Hematopoietic multipotent progenitor cell treated with erythropoietin and hydrocortisone succinate and interleukin-3 and kit ligand, for 4 days (in vitro differentiated cells): ENCODE measurements at places on chromosomes 7 and 10.

DNA sequence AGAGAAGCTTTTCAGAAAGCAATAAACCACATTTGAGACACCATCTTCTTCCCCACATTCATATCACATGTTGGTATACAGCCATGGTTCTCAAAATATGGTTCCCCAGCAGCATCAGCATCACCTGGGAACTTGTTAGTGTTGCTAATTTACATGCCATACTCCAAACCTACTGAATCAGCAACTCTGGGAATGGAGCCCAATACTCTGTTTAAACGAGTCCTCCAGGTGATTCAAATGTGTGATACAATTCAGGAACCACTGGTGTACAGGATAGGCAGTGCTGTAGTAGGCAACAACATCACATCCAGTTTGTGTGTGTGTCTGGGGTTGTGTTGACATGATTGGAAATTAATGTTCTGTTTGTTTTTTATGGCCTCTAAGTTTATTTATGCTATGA lies 47.7 kb downstream of the ZNF277 start:
- no peak for DNase-seq

DNA sequence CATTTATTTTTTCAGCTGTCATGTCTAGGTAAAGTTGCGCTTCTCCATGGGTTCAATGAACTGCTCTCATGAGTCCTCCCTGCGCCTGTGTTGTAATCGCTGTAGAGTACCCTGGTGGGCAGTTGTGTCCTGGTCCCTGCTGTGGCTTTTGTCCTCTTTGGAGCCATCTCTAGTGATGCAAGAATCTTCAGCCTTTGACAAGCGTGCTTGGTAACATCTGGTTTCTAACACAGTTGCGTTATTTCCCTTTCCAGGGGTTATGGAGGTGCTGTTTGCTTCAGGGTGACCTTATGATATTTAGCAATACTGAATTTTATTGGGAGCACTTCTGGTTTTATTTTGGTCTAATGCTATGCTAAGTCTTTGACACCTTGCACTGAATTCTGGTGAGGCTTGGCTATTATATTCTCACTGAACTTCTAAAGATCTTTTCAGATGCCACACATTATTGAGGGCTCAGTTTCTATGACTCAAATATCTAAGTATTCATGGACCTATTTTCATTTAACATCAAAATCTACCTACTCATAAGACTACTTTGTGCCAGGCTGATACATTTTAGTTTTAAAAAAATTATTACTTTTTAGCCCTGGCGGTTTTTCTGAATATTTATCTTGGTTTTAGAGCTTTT lies 88.6 kb downstream of the FANK1 start:
- peak; percentile 9 for DNase-seq

- no peak for DNase-seq
Measured at GRCh38 chr10:110418218-110418617, 79.5 kb upstream of the DUSP5 start.

- DNase-seq = no peak
Measured at GRCh38 chr10:117370205-117370604, 5.0 kb downstream of the PDZD8 start.

DNA sequence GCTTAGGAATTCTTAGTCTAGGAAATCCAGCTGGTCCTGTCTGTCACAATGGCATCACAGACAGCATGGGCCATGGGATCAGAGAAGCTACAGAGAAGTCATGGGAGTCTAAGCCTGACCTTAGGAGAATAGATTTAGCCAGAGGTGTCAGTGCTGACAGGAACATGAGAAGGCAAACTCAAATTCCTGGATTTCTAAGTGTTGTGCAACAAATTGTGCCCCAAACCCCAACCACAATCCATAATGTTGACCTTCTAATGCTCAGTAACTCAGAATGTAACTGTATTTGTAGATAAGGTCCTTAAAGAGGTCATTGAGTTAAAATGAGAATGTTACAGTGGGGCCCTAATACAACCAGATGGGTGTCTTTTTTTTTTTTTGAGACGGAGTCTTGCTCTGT lies 95.9 kb upstream of the RHOBTB1 start:
- no peak for DNase-seq

DNA sequence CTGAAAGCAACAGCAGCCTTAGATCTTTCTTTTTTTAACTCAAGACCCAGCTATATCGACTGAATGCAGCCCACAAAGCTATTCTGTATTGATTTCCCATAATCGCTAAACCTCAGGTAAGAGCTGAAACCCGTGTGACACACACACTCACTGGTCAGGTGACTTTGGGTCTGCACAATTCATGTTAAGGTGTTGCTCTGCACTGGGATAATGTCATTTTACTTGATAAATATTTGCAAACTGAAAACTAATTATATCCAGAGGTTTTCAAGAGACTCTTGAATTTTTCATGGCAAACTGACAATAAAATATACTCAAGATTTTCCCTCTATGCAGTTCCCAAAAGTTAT lies 33.1 kb downstream of the SCRN1 start:
- no peak for DNase-seq

- DNase-seq = peak; percentile 66
Measured at GRCh38 chr7:131327049-131327625, 539 bp upstream of the MKLN1 start.

GRCh38 chr10:24950439-24950838 lies 2.0 kb downstream of the PRTFDC1 start:
- no peak for DNase-seq

DNA sequence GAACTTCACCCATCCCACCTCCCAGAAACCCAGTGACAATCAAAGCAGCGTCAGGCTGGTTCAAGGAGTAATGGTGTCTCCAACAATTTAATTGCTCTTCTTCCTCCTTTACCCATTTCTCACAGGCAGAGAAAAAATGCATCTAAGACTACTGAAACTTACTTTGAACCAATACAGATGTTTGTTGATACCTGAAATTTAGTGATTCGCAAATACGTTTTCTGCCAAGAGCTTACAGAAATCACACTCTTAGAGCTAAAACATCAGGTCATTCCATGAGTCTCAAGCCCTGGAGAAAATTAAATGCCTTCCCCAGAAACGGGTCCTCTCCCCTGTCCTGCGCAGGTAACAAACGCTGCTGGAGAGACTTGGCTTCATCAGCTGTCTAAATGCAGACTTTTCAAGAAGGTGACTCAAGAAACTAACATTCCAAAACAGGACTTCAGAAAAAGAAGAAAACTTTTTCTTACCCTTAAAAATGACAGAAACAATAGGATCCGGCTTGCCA lies 443 bp downstream of the MYOF start:
- DNase-seq = no peak

- DNase-seq = no peak
Measured at GRCh38 chr10:112503643-112504042, 56.6 kb downstream of the VTI1A start.

- no peak for DNase-seq
Measured at GRCh38 chr10:94402843-94403379, 570 bp downstream of the TBC1D12 start.

GRCh38 chr7:74454021-74454924 lies 567 bp downstream of the GTF2IRD1 start:
- no peak for DNase-seq

DNA sequence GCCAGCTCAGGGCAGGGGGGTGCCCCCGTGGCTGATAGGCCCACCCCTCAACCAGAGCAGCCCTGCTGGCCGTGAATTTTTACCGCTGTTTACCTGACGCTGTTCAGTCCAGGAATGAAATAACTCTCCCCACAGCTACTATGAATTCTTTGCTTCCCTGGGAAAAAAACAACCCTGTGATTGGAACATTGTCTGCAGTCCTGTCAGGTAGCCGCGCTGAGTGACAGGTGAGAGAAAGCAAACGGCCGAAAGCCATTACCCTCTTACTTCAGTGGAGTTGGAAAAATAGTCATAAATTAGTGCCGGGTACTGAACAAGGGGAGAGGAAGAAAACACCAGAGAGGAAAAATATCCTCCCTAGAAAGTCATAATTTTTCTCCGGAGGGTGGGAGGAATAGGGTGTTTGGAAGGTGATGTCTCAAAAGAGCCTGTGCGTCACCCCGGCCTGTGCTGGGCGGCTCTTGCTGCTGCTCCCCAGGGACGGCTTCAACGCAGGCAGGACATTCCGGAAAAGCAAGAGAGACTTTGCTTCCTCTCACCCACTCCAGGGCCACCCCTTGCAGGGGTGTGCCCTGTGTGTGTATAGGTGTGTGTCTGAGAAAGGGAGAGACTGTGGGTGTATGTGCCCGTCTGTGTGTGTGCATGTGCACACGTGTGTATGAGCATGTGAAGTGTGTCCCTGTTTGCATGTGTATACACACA lies 69.0 kb downstream of the CDH23 start:
- no peak for DNase-seq

- peak; percentile 84 for DNase-seq
Measured at GRCh38 chr7:26090927-26091519, 61.0 kb upstream of the NFE2L3 start.

GRCh38 chr7:41030673-41031072 lies 672.2 kb downstream of the INHBA start:
- DNase-seq = no peak

- DNase-seq = peak; percentile 2
Measured at GRCh38 chr10:33743429-33743857, 409.0 kb upstream of the NRP1 start.

DNA sequence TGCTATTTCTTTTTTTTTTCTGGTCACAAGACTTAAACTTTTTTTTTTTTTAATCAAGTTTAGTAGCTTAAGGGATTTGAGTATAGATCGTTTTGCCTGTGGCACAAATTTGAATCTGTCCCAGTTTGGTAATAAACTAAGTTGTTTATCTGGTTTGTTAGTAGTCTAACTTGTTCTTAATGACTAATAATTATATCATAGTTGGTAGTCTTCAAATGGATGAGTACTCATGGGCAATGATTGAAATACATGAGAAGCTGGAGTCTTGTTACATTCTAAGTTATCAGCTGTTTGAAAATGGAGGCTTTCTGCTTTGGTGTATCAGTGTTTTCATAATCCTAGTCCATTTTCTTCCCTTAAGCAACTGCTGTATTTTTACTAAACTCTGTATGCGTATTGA lies 12.3 kb downstream of the BTAF1 start:
- no peak for DNase-seq

- DNase-seq = no peak
Measured at GRCh38 chr10:127145173-127145572, 51.2 kb downstream of the INSYN2A start.

- no peak for DNase-seq
Measured at GRCh38 chr10:98673171-98673782, 226.5 kb upstream of the HPS1 start.

GRCh38 chr7:114196517-114196916 lies 218.1 kb upstream of the FOXP2 start:
- no peak for DNase-seq

- DNase-seq = no peak
Measured at GRCh38 chr10:43952760-43953159, 304.1 kb upstream of the ZNF32 start.

DNA sequence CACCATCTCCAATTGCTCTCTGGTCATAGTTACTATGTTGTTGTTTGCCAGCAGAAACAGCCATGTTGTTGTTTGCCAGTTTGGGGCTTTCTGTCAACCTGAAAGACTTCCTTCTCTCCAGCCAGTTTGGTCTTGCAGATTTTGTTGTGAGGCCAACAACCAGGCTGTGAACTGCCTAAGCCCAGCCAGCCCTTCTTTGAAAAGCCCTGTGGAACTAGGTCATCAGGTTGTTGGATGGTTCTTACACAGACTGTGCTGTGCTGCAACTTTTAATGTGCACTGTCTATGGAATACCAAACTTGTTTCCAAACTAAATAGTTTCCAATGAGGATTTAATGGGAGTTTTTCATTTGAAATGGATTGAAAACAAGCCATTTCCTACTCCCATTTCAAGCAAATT lies 592.7 kb upstream of the GALNT17 start:
- no peak for DNase-seq
